ENCODE measurements at places on chromosomes 11 and 22.

- DNase-seq = no peak
These were observed 116.1 kb downstream of the WNT11 start for GRCh38 chr11:76090174-76090573.

GRCh38 chr22:35597692-35598395, 19.3 kb downstream of the MB start:
- DNase-seq = no peak

- no peak for DNase-seq
These were observed 194.6 kb upstream of the CARD18 start for GRCh38 chr11:105334025-105334714.

DNA sequence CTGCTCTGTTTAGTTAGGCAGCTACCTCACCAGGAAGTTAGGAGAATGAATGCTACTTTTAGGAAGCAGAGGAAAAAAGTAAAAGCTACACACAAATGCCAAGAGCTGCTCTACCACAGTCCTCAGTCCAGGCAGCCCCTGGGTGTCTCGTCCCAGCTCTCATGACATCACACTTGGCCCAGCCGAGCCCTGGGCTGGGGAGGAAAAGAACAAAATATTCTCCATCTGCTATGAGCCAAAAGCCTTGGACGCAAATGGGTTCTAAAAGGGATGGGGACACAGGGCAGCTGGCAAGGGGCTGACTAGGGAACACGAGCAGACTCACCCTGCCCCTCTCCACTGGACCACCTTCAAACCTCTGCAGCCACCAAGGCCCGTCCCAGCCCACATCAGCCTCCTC, 26.1 kb downstream of the TMEM184B start:
- DNase-seq = no peak

GRCh38 chr22:48871176-48871840, 956.4 kb downstream of the BRD1 start:
- no peak for DNase-seq
